HFFc6 (cell line): ENCODE measurements at places on chromosomes 2 and 18.

- no peak for DNase-seq
Observed at GRCh38 chr2:170824526-170825015, 7.9 kb downstream of the GAD1 start.

DNA sequence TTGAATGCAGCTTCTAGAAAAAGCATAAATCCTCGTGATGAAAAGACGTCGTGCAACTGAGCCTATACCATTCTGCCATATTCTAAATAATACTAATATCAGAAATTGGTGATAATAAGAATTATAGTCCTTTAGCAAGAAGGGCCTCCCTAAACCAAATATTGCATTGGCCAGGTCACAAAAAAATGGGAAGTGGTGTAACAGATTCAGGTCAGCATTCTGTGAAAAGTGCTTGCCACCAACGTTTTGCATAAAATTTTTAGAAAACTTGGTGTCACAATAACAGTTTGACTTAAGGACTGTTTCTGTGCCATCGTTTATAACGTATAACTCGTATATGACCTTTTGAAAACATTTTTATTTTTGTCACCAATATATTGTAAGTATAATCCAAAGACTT lies 603.6 kb downstream of the CPS1 start:
- no peak for DNase-seq

GRCh38 chr2:45089554-45090261 lies 80.5 kb upstream of the SIX2 start:
- no peak for DNase-seq

GRCh38 chr2:20999906-21000645 lies 43.8 kb downstream of the APOB start:
- no peak for DNase-seq

DNA sequence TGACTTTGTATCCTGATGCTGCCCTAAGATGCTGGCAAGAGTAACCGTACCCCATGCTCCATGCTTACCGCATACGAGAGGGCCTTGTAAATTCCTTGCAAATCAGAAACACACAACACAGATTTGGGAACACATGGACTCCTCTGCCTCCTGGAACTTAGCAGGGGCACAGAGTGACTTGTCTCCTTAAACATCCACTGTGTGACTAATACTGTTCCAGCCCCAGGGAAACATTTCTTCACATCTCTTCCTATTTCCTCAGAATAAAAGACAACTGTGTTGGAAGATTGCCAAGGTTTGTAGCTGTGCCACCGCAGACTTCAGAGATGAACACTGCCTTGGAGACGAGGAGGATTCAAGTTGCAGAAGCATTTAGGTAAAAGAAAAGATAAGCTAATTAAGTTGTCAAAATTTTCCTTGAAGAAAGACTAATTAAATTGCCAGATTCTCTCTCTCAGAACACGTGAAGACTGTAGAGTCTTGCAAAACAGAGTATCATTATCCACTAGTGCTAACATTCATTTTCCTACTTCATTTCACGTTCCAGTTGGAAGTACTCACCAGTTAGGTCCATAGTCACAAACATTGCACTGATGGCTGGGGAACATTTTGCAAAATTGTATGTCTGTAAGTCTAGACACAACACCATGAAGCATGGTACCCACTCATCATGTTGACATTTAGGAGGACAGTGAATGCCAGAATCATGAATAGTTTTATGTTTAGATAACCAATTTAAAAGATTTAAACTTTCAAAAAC lies 188.8 kb downstream of the TSN start:
- peak; percentile 95 for DNase-seq

- DNase-seq, result no peak
Observed at GRCh38 chr2:218344090-218344754, 12.4 kb upstream of the CATIP start.

DNA sequence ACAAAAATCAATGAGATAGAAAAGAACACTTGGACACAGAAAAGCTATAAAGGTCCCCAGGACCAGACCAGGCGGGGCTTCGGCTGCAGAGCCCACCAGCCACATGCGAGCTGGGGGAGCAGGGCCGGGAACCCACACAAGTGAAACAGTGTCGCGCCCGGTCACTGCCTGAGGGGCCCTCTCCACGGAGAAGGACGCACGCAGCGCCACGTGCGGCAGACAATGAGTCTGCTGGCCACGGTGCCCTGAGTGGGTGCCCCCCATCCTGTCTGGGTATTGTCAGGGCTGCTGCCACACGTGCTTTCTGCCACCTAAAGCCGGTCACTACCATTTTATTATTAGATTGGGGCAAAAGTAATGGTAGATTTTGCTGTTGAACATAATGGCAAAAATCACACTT lies 207.9 kb upstream of the HDAC4 start:
- no peak for DNase-seq

GRCh38 chr2:209383212-209383611 lies 40.6 kb upstream of the MAP2 start:
- peak; percentile 64 for DNase-seq

- DNase-seq, result no peak
Observed at GRCh38 chr2:180291552-180292421, 284.7 kb upstream of the CWC22 start.

DNA sequence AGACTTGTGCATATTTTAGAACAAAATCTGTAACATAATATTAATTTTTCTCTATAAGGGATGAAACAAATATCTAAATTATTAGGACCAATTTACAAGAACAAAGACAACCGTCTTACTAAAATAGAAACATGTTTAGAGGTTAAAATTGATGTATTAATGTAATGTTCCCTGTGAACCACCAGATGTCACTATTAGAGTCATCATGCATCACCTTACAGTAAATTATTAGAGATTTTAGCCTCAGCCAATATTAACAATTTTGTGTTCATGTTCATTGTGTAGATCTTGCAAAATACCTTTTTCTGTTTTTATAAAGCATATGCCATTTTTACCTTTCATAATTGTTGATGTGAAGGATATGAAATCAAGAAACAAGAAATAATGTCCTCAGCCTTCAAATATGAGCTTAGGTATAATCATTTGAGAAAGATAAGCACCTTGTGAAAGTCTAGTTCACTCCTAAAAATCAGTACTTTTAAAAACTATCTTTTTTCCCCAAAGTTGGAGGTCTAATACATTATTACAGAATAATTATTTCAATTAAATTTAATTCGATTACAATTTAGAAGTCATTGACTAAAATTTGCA lies 344.3 kb upstream of the KCNH7 start:
- DNase-seq, result no peak

DNA sequence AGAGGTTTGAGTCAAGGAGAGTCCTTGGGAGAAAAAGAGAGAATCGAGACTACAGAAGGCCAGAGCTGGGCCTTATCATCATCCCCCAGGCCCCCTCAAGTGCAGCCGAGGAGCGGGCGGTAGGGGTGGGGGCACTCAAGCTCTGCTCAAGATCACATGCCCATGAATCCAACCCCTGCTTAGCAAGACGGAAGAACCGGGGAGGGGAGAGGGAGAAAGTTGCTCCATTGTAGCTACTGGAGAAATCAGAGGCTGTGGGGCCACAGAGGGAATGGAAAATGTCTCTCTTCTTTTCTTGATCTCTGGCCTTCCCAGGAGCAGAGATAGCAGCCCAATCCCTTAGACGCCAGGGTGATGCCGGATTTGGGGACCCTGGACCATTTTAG lies 14.6 kb downstream of the SLC4A3 start:
- no peak for DNase-seq

DNA sequence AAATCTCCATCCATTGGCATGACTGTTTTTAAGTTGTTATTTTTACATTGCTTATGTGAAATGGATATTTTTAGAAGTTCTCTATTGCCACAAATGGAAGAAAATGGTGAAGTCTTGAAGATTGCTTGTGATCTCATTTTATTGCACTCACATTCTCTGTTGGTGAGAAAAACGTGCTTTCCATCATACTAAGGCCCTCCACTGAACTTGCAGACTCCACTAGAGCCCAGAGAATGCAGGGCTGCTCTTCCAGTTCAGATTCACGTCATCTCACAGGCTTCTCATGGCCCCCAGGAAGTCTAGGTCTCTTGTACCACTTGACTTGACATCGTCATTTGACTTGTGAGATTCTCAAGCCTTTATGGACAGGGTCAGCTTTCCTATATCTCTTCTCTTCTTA lies 254.8 kb upstream of the COPS8 start:
- no peak for DNase-seq

DNA sequence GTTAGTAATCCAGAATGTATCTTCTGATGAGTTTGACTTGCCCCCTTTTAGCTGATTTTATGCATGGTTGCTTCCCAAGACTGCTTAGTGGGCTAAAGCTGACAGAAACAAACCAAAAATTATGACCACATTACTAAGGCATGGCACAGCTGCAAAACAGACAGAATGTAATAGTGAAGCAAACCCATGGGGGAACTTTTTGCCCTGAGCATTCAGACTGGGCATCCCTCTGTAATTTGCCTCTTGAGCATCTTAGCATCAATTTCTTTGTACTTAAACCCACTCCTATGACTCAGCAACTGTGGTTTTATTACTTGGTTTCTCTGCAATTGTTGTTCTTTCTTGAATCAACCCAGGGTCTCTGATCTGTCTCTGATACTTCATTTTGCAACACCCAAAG lies 487.3 kb upstream of the DCC start:
- DNase-seq, result no peak

- DNase-seq, result peak; percentile 51
Observed at GRCh38 chr18:36532394-36532793, 234.9 kb downstream of the FHOD3 start.

- DNase-seq, result peak; percentile 69
Observed at GRCh38 chr18:76620321-76621170, 125.5 kb upstream of the ZNF516 start.

DNA sequence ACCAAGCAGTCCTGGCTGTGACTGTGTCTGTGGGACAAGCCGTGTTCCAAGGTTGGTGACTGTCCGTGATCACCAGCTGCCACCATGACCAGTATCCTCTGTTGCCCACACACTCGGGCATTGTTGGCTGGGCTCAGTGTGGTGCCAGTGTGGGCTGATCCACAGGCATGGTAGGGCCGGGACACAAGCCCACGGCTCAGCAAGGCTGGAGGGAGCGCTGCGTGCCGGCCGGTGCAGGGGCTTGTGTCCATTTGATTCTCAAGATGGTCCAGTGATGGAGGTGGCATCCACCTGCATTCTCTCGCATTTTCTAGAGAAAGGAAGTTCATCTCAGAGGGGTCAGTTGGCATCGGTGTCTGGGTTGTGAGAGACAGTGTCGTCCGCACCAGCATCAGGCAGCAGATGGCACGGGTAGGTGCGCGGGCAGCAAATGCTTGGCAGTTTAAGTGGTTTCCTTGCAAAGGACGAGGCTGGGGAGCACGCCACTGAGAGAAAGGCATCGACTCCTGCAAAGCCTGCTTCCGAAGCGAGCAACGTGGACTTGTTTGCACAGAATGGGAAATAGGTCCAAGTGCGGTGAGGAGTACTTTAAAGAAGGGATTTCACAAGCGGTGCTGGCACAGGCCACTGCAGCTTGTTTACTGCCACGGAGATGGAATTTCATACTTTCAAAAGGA lies 20.9 kb downstream of the TWIST2 start:
- peak; percentile 82 for DNase-seq

DNA sequence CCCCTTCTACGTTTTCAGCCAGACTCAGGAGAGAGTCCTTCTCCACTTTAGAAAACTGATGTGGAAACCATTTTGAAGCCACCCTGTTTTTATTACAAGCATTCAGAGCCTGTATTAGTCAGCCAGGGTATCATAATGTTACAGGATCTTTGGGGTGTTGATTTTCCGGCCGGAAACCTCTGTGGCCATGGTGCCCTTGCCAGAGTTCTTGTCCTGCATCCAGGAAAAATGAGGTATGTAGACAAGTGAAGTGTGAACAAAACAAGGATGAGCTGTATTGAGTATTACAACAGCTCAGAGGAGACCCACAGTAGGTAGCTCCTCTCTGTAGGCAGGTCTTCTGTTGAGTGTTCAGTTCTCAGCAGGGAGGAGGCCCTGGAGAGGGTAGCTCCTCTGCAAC lies 241.0 kb upstream of the COPS8 start:
- no peak for DNase-seq

DNA sequence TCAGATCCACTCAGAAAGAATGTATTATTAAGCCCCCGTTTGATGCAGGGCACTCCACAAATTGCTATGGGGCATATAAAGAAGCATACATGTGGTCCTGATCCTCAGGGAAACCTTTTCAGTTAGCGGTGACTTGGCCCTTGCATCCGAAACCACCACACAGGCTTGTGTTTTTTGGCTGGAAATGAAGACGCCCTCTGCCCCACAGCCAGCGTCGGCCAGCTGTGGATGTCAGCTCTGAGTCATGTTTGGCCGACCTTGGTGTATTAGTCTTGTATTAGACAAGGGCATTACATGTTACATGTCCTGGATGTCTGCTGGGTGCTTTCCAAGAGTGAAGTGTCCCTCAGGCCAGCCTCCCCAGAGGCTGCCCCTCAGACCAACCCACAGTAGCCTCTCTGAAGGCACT lies 107.6 kb upstream of the MAP3K20 start:
- peak; percentile 71 for DNase-seq
